Stimulated activated CD4-positive, alpha-beta T cell treated with anti-CD3 and anti-CD28 coated beads, Interleukin-15, amount 100 ng/mL, for 24 hours (primary cell): ENCODE measurements at places on chromosomes 12 and 14.

GRCh38 chr14:100582496-100583165 lies 4.6 kb downstream of the BEGAIN start:
- no peak for DNase-seq

GRCh38 chr12:67693894-67694293 lies 45.3 kb downstream of the DYRK2 start:
- DNase-seq = no peak

DNA sequence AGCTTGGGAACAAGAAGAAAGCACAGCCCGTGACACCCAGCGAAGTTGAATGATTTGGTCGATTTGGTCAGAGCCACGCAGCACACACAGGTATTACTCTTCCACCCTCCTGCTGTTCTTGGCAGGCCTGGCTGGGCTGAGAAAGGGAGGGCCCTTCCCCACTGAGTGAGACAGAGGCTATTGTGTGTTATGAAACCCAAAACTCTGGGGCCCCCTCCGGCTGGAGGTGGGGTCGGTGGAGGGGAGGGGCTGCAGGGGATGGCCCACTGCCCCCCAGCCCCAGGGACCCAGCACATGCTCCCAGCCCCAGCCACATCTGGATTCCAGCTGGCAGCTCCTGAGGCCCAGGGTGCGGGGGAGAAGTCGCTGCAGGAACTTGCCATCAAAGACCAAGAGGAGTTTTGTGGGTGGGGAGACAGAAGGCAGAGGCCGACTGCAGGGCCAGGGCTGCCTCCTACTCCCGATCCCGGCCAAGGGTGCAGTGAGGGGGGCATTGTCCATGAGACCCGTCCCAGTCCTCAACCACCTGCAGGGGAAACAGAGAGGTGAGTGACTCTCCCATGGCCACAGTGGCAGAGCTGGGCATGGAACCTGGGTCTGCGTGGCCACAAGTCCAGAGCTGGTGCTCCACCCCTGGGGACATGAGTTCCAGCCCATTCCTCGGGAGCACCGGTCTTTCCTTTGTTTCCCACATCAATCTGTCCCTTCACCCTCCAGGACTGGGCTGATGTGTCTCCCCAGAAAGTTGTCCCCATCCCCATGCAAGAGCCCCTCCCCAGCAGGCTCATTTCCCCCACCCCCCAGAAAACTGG lies 8.7 kb downstream of the TMEM119 start:
- no peak for DNase-seq

DNA sequence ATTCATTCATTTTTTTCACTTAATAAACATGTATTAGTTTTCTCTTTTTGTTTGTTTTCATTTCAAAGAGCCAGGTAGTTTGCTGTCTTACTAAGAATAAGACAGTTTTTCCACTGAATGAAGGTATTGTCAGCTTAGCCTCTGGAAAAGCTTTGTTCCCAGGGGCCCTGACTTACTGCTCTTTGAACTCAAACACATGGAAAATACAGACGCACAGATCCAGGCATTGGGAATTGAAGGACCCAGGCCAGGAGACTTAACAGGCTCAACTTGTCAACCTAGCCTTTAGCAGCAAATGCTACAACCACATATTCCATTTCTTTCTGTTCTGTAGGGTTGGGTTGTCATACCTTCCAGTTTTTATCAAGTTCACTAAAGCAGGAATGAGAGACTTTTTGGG lies 38.5 kb upstream of the SLCO1C1 start:
- no peak for DNase-seq

- DNase-seq = no peak
These were observed 42.4 kb downstream of the TRIP11 start for GRCh38 chr14:91997492-91997891.

DNA sequence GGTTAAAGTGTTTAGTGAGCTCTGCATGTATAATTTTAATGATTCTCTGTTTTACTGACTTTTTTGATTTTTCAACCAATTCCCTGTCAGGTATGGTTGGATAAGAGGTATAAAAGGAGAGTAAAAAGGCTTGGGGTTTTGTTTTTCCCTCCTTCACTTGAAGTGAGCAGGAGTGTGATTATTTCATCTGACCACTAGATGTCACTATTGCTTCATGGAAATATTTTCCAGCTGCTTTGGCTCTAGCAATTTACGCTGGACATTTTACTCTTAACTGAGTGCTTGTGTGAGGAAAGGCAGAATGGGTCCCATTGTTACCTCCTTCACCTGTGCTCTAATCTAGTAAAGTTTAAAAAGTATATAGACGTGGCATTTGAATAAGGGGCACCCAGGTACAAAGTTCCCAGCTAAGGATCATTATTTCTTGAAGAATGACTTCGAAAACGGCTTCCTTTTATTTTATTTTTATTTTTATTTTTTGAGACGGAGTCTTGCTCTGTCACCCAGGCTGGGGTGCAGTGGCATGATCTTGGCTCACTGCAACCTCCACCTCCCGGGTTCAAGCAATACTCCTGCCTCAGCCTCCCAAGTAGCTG lies 66.5 kb downstream of the TBC1D30 start:
- DNase-seq = no peak

DNA sequence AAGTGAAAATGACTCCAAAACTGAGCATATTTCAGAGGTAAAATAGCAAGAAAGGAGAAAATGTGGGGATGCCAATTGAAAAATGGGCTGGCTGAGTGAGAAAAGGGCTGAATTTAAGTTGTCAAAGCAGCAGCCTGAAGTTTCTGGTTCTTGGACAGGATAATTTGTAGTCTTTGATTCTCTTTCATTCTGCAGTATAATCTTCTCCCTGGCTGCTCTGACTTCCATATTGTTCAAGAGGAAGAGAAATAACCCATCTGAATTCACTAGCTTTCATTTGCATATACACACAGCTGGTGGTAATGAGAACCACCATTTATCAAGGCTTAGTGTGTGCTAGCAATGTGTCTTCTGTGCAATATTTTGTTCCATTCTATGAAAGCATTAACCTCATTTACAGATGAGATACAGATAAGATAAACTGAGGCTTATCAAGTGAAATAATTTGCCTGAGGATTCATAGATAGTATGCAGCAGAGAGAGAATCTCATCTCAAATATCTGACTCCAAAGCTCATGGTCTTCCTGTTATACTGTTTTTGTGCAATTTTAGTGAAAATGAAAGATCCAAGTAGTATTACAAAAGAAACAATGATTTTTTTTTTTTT lies 184.2 kb downstream of the TMTC2 start:
- DNase-seq = no peak

DNA sequence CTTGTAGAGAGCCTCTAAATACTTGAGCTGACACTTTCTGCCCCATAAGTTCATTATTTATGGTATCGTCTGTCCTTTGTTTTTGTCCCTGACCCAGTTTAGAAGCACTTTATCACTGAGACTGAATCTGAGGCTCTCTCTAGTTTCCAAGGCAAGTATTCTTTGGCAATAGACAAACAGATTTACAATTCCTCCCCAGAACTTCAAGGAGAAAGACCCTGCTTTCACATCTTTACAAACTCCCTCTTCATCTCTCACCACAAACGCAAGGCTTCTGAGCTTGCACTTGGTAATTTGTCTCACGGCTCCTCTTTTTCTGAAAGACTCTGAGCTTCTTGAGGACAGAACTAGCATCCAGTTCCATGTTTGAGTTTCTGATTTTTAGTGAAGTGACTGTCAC lies 49.8 kb upstream of the PARP11 start:
- DNase-seq = no peak

DNA sequence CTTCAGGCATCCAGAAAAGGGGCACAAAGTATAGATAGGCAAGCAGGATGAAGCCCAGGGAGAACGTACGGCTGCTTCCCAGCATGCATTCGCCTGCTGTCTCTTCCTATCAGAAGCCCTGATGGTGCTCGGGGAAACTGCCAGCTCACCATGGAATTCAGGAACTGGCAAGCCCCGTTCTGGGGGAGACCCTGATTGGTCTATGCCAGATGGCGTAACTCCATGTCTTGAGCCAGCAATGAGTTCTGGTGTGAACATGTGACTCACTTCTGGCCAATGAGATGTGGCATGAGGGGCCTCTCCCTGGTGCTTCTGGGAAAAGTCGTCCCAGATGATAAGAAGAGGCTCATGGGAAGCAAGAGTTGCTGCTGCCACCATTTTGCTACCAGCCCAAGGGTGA lies 270.8 kb downstream of the BCL11B start:
- no peak for DNase-seq

DNA sequence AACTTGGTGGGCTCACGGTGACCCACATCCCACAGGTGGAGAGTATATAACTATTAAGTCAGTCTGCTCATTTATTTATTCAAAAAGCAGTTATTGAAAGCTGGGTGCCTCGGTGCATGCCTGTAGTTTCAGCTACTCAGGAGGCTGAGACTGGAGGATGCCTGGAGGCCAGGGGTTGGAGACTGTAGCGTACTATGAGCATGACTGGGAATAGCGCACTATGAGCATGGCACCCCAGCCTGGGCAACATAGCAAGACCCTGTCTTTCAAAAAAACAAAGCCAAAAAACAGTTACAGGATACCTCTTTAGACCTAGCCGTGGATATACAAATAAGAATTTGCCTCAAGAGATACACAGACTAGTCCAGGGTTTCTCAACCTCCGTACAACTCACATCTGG lies 139.8 kb downstream of the ZFP36L1 start:
- no peak for DNase-seq

- DNase-seq = no peak
These were observed 211.8 kb downstream of the PPM1H start for GRCh38 chr12:62722971-62723680.

DNA sequence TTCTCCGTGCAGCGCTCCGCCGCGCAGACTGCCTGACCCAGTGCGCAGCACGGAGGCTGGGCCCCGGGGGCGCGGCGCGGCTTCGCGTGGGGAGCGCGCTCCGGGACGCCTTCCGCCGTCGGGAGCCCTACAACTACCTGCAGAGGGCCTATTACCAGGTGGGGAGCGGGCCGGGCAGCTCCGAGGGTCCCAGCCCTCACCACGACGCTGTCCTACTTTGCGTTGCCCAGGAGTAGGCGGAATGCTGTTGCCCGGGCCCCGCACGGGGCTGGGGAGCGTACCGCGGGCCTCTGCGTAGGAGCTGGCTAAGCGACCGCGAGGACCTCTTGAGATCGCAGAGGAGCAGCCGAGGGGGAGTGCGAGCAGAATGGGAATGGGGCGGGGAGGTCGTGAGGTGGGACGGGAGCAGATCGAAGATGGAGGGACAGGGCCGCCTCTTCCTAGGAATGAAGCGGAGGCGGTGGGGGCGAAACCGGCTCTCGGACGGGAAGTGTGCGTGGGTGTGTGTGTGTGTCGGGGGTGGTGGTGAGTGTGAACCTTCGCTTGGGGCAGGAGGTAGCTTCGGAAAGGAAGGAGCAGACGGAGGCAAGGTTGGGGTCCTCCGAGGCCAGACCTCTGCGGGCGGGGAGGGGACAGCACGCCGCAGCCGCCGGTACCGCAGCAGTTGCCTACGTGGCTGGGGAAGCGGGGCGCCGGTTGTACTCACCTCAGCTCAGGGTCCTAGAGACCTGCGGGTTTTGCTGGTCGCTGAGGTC lies 751 bp downstream of the P3H3 start:
- peak; percentile 57 for DNase-seq

- peak; percentile 72 for DNase-seq
These were observed 44.1 kb downstream of the PITPNM2 start for GRCh38 chr12:123106640-123107359.

- peak; percentile 42 for DNase-seq
These were observed 95.2 kb upstream of the PCED1B start for GRCh38 chr12:46983959-46984841.

- DNase-seq = no peak
These were observed 1.9 kb upstream of the CD27 start for GRCh38 chr12:6442836-6443235.

- DNase-seq = no peak
These were observed 228.8 kb downstream of the C12orf75 start for GRCh38 chr12:105559310-105559709.

DNA sequence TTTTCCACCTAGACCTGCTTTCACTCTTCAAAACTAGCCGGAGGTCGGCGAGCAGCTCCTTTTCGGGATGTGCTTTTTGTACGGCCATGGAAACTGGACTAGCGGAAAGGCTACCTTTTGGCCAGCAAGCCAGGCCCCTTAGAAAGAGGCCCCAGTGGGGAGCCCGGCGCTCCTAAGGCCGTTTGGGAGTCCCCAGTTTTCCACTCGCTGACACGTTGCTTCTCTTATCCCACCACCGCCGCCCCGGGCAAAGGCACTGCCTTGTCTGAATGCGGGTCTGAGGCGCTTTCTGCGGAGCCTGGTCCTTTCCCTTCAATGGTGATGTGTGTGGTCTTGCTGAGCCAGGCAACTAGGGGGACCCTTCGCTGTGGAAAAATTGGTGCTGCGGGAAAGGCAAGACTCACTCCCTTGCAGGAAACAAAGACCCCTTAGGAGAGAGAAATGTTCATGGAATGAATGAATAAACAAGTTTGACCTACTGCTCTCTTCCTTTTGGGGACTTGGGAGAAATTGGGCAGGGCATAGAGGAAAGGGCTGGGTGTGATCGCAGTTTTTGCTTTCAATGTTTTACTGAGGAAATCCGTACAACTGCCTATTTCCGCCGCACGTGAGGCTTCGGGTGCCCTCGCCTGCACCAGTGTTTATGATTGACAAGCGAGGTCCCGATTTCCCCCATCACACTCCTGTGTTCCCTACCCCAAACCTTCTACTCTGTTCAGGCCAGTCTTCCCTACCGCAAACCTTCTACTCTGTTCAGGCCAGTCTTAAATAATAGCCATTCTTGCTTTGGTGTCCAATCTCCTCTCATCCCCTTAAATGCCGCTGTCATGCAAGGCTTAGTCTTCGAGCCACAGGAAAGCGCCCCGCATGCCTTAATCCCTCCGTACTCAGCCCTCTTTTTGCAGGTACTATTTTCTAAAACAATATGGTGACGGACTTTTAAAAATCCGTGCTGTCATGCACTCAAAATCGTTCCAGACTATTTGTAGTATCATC lies 1.0 kb upstream of the SLC38A2 start:
- peak; percentile 61 for DNase-seq

DNA sequence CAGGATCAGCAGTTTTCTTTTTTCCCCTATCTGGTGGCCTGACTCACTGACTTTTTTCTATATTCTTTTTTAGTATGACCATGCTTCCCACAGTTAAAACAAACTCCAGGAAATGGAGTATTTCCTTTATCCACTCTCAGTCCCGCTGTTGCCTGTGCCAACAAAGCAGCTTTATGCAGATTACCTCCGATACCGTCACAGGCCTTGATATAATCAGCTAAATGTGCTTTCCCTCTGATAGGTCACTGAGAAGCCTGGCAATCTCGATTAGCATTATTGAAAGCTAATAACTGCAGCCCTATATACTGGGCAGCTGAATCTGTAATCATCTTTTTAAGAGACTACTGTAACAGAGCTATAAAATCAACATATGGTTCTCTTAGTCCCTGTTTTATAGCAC lies 243.6 kb downstream of the KIF21A start:
- DNase-seq = no peak

GRCh38 chr14:50242566-50243310 lies 11.4 kb upstream of the SOS2 start:
- no peak for DNase-seq

DNA sequence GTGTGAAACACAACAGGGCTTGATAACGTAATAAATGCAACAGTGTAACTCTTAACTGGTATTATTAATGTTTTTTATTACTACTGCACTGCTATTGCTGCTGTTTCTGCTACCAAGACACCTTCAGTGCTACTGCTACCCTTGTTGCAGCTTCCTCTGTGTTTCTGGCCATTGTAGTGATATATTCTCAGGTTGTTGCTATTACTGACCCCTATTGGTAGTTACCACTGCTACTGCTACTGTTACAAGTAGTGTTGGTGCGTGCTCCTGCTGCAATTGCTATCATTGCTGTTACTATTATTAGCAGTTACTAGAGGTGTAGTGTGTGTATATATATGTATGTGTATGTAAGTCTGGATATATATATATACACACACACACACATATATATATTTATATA lies 87.2 kb upstream of the PTPRB start:
- DNase-seq = no peak
